ENCODE measurements at places on chromosomes 2 and 18.

DNA sequence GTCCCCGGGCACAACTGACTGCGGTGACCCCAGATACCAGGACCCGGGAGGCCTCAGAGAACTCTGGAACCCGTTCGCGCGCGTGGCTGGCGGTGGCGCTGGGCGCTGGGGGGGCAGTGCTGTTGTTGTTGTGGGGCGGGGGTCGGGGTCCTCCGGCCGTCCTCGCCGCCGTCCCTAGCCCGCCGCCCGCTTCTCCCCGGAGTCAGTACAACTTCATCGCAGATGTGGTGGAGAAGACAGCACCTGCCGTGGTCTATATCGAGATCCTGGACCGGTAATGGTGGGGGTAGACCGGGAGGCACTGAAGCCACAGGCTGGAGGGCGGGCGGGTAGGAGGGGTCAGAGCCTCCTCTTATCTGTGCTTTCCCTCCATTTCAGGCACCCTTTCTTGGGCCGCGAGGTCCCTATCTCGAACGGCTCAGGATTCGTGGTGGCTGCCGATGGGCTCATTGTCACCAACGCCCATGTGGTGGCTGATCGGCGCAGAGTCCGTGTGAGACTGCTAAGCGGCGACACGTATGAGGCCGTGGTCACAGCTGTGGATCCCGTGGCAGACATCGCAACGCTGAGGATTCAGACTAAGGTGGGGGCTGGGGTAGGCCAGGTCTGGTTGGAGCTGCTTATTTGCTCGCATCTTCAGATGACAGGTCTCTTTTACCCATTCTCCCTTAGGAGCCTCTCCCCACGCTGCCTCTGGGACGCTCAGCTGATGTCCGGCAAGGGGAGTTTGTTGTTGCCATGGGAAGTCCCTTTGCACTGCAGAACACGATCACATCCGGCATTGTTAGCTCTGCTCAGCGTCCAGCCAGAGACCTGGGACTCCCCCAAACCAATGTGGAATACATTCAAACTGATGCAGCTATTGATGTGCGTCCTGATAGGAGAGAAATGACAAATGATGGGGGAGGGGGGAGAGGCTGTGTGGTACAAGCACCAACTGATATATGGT is 780 bp downstream of the HTRA2 start:
- peak; percentile 38 for DNase-seq

DNA sequence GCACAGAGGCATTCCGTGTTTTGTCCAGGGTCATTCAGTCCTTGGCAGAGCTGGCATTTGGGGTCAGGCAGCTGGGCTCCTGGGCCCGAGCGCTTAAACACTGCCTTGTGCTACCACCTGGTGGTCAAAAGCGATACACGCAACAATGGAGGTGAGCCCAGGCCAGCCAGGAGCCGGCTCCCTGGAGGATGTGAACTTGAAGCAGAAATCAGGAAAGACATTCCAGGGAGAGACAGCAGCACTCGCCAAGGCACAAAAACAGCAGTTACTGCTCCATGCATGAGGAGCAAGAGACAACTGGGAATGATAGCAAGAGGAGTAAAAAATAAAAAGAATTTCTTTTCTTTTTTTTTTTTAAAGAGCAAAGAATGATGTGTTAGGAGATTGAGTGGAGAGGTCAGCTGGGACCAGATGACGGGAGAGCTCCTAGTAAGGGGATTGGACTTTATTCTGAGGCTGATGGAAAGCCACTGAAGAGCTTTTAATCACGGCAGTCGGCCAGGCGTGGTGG is 20.7 kb downstream of the SCYGR8 start:
- peak; percentile 28 for DNase-seq

GRCh38 chr2:230778350-230779063 is 65.9 kb downstream of the CAB39 start:
- no peak for DNase-seq

- DNase-seq: no peak
These were observed 63.9 kb downstream of the LDAH start for GRCh38 chr2:20758997-20759396.

DNA sequence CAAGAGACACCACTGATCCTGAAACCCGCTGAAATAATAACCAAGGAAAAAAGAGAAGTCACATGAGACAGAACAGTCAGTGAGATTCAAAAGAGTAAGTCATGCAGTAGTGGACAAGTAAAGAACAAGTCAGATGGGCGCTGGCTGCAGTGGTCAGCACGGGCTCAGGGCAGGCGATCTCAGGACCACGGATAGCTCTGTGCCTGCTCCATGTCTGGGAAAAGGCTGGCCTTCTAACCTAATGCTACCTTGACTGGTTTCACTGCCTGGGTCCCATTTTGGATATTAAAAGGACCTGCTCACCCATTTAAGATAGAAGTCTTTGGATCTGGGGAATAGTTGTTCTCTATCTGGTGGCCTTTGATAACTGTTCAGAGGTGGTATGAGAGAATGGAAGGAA is 61.7 kb upstream of the LCLAT1 start:
- DNase-seq: no peak

GRCh38 chr2:218465987-218466633 is 47.2 kb downstream of the VIL1 start:
- peak; percentile 14 for DNase-seq

- DNase-seq: no peak
These were observed 365.7 kb upstream of the TNP1 start for GRCh38 chr2:217225596-217225995.

GRCh38 chr18:43382641-43383403 is 105.5 kb upstream of the SYT4 start:
- DNase-seq: no peak

DNA sequence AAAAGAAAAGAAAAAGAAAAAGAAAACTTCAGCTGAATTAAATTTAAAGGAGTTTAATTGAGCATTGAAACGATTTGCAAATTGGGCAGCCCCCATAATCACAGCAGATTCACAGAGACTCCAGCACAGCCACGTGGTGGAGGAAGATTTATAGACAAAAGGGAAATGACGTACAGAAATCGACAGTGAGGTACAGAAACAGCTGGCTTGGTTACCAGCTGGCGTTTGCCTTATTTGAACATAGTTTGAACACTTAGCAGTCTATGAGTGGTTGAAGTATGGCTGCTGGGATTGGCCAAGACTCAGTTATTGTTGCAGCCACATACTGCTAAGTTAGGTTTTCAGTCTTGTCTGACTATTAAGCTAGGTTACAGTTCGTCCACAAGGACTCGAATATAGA is 312.2 kb upstream of the SLC14A2 start:
- no peak for DNase-seq

DNA sequence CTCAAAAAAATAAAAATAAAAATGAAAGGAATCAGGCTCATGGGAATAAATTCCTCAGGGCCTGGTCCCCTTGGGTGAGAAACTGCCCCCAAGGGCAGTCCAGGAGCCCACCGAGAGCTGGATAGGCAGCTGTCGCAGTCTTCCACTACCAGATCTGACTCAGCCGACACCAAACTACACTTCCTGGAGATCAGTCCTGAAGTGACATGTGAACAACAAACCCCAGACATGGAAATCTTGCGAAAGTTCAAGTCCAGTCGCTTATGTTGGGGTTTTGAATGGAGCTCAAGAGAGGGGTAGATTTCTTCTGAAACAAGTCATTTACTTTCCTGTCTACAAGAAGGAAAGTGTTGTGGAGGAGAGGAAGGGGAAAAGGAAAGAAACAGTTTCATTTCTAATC is 12.9 kb downstream of the ADCY3 start:
- no peak for DNase-seq

- no peak for DNase-seq
These were observed 39.8 kb upstream of the ALPP start for GRCh38 chr2:232338759-232339106.

DNA sequence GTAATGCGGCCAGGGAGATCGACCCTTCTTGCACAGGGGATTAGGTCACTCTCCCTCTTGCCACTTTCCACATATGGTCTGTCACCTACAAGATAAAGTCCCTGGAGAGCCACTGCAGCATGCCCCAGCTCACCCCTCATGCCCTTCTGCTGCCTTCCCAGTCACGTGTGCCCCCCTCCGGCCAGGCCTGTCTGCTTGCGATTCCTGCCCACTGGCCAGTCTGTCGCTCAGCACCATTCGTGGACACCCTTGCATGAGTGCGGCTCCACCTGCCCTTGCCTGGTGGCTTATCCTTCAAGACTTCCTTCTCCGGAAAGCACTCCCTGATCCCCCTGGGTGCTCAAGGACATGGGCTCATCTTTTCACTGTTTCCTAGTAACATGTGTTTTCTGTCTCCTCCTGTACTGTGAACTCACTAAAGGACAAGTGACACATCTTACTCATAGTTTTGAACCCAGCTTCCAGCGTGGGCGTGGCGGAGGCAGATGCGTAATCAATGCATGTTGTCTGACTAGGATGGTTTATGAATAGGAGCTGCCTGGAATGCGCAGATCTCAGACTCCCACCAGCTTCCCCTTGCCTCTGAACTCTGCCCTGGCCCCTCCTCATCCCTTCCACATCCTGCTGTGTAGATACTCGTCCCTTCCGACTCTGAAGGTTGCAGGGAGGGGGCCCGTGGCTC is 7.8 kb upstream of the NT5DC4 start:
- DNase-seq: no peak

DNA sequence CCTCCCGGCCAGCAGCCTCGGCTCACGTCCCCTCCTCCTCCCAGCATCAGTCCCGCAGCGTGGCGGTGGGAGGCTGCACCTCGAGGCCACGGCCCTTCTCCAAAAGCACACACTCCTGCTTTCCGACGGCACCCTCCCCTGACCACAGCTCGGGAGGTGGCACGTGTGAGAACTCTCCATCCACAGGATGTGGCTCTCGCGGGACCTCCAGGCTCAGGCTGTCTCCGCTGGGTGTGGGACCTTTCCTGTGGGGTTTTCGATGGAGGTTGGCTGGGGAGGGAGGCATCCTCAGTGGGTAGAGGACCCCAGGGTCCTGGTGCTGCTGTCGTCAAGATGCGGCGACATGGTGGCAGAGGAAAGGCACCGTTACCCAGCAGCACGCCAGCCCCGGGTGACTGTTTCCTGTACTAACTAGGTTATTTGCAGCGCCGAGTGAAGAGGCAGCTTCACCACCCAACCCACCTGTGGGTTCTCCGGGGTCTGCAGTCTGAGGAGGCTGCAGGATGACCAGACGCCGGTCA is 42.8 kb upstream of the KCNG2 start:
- no peak for DNase-seq

DNA sequence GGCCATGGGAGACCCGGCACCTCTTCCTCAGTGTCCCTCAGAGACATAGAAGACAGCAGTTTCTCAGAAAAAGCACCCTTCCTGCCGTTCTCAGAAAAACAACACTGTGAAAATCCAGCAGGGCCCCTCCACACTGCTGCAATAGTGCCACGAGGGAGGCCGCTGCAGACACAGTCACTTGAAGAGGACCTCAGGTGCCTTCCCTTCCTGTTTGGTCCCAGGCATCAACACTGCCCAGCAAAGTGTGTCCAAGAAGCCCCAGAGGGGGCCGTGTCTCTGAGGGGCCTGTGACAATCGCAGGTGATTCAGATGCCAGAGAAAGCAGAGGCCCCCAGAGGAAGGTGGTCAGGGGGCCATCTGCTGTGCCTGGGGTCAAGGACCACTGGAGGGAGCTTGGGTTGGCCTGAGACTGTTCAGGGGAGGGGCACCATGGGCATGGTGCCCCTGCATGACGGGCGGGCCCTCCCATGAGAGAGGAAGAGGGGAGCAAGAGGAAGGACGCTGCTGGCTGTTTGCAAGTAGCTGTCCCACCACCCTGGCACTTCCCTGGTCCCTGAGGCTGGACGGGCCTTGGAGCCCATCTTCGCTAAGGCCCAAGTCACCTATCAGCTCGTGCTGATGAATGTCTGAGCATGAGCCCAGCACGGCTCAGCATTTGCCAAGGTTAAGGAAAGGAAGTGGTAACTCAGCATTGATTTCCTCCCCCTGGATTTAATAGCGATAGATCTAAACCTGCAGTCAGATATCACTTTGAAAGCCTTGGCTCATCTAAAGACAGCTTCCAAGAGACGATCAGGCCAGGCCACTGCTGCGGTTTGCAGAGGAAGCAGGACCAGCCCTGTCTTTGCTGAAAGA is 9.1 kb downstream of the TWIST2 start:
- DNase-seq: no peak

GRCh38 chr2:151049746-151050145 is 211.9 kb downstream of the RBM43 start:
- DNase-seq: no peak

- no peak for DNase-seq
These were observed 1.3 kb upstream of the PAX3 start for GRCh38 chr2:222299906-222300725.

DNA sequence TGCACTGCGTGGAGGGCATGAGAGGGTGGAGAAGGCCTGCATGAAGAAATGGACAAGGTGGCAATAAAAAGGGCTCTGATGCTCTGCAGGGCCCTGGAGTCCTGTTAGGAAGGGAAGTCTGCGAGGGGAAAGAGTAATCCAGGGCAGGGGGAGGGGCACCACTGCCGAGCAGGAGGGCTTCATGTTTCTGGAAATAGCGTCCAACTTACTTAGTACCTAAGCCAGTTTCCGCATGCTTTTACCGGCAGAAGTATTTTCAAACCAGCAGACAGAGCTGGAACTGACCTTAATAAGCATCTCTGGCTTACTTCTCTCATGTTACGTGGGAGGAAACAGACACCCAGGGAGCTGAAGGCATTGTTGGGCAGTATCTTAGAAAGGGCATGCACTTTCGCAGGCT is 156.7 kb downstream of the GALNT14 start:
- DNase-seq: no peak

DNA sequence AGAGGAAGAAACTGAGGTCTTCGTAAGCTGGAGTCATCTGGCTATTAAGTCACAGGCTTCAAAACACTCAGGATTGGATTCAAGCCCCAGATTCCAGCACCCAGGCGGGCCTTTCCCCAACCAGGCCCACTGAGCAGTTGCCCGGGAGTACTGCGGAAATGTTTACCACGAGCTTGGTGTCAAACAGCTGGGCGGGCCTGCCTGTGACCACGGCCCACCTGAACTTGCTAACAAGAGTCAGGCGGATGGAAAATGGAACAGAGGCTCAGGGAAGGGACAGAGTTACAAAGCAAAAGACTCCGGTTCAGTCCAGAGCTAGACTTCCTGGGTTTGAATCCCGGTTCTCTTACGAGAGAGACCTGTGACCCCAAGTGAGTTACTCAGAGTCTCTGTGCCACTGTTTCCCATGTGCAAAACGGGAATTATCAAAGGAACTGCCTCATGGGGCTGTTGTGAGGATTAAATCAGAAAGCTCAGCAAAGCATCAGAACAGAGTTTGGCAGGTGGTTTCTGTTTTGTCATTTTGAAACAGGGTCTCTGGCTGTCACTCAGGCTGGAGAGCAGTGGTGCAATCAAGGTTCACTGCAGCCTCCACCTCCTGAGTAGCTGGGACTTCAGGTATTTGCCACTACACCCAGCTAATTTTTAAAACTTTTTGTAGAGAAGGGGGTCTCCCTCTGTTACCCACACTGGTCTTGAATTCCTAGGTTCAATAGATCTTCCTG is 49.0 kb upstream of the TFCP2L1 start:
- DNase-seq: no peak

- no peak for DNase-seq
These were observed 113.3 kb downstream of the SCG2 start for GRCh38 chr2:223488814-223489213.

DNA sequence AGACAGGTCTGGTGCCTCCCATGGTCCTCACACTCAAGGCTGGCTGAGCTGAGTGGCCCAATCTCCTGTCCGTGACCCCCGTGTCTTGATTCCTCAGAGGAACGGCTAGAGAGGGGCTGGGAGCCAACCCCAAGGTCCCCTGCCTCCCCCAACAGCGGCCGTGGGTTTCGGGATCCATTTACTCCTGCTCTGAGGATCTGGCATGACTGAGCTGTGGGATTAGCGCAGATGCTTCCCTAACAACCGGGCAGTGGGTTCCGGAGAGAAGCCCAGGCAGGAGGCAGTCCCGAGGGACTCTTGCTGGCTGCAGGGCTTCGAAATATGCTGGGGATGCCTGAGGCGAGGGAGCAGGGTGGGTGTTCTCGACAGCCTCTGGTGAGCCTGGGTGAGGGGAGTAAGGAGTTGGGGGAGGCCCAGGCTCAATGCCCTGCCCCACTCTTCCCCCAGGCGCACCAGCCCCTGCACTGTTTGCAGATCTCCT is 18.9 kb downstream of the GPR35 start:
- DNase-seq: no peak
